ENCODE measurements at places on chromosomes 4 and X. TPM values are rescaled to one million over a fixed set of nuclear protein-coding genes. Genes with fewer than 3 reads are reported as not detected.

DNA sequence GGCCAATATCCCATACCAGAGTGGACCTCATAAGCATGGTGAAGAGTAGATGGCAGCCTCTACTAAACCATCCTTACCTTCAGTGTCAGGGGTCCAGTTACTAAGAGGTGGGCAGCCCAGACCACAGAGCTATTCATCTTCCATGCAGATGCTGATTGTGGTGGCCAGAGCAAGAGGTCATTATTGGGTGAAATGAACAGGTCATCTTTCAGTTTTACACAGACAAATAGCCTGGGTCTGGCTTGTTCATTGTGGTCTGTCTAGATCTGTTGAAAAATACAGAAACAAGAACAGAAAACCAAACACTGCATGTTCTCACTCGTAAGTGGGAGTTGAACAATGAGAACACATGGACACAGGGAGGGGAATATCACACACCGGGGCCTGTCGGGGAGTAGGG is 71.3 kb downstream of the PAK3 start:
- no peak for DNase-seq

GRCh38 chr4:189940178-189941004 is at the start of gene FRG1:
FRG1 (plus strand) TSS chr4:189940872; CDS start chr4:189941010, 138 bp downstream.
- DNase-seq = peak; percentile 96

Gene TKTL2
- not detected for total RNA-seq

Gene HUWE1
- 193 TPM for total RNA-seq

Data from mucosa of gallbladder (tissue), 1 donor.